HepG2 (cell line): ENCODE measurements at places on chromosomes 6 and 20. TPM values are rescaled to one million over a fixed set of nuclear protein-coding genes. Genes with fewer than 3 reads are reported as not detected.
A peak's percentile ranks its signal among the peaks of the same experiment; 100 is the strongest.

GRCh38 chr20:62065674-62066338, at the start of gene TAF4:
Gene TAF4, minus strand, starts transcription at chr20:62065881. Its CDS starts 71 bp downstream, at chr20:62065810.
- DNase-seq = peak; percentile 59

CST9 gene
- not detected in 2 replicates for polyA plus RNA-seq

HIVEP2 gene
- 12.8 and 12.9 TPM in 2 replicates for polyA plus RNA-seq

- no peak for DNase-seq
These were observed 669 bp upstream of the TMEM30A start for GRCh38 chr6:75285283-75285639.

DNA sequence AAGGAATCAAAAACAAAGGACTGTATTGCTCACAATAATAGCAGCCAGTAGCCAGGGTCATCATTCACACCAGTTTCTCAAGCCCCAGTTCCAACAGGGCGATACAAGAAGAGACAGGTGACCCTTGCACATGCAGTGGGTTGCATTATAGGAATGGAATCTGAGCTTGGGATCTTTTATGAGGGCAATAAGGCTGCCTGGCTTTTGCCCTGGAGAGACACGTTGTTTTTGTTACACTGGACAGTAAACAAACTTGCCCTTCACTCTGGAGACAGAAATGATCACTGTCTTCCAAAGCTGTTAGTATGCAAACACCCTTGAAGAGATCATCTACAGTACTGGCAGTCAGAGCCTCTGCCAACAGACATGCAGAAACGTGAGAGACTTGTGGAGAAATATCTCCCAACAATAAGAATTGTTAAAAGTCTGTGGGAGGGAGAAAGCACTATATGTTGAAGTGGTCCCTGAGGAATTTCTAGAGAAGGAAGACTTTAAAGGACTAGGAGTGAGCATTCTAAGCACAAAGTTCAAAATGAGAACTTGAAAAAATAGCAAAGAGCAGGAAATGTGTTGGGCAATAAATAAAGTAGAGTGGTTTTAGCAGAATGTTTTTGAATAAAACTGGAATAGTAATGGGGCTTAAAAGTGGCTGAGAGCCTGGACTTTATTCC, 6.2 kb upstream of the COL12A1 start:
- no peak for DNase-seq

GRCh38 chr20:57323034-57323433, 6.6 kb upstream of the SPO11 start:
- no peak for DNase-seq

DNA sequence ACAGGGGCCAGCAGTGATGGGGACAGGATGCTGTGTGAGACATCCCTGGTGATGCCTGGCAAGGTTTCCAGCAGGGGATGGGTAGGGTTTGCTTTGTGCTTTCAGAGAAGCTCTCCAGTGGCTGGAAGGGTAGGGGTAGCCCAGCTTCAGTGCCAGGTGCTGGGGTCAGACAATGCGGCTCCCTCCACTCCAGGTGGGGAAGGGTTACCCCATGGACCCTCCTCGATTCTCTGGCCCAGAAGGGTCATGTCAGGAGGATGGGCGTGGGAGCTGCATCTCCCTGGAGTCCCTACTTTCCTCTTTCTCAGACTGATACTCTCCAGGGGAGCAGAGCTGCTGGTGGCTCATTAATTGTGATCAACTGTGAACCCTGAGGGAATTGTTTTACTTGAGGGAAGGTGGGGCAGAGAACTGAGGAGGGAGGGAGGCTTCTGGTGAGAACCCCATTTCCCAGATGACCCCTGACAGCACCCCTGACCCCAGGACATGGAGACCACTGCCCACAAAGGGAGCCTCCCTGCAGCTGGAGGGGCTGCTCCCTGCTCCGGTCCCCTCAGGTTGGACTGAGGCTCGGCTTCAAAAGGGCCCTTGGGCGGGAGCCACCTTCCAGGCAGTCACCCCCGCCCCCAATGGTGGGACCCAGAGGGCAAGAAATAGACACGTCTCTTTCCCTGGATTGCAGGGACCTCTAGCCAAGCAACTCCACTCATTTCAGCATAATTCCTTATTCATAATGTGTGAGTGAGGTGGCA, 100.9 kb upstream of the BHLHE23 start:
- no peak for DNase-seq
